Dermis microvascular lymphatic vessel endothelial cell (primary cell): ENCODE measurements at places on chromosomes 4 and X. TPM values are rescaled to one million over a fixed set of nuclear protein-coding genes. Genes with fewer than 3 reads are reported as not detected.

Gene GPC4
- 0.13 TPM in 2 replicates for total RNA-seq

Gene COL4A6
- 0.89 and 2.2 TPM in 2 replicates for total RNA-seq

Gene SPANXB1
- not detected in 2 replicates for total RNA-seq

Gene KDR
- 174 and 278 TPM in 2 replicates for total RNA-seq

Gene SAGE1
- not detected in 2 replicates for total RNA-seq

Gene ZIC3
- total RNA-seq, result not detected in 2 replicates

Gene F11
- not detected in 2 replicates for total RNA-seq

Gene ENAM
- total RNA-seq, result not detected in 2 replicates

Gene CD40LG
- not detected in 2 replicates for total RNA-seq

Gene PAK3
- total RNA-seq, result 1.2 and 1.3 TPM in 2 replicates

Gene MED28
- total RNA-seq, result 15.8 and 27.3 TPM in 2 replicates

- DNase-seq, result no peak
Observed at GRCh38 chr4:13162886-13163285, 321.3 kb downstream of the RAB28 start.

- DNase-seq, result no peak
Observed at GRCh38 chr4:866068-866760, 40.3 kb upstream of the CPLX1 start.

- DNase-seq, result no peak
Observed at GRCh38 chrX:68830419-68831404, 1.9 kb downstream of the EFNB1 start.

DNA sequence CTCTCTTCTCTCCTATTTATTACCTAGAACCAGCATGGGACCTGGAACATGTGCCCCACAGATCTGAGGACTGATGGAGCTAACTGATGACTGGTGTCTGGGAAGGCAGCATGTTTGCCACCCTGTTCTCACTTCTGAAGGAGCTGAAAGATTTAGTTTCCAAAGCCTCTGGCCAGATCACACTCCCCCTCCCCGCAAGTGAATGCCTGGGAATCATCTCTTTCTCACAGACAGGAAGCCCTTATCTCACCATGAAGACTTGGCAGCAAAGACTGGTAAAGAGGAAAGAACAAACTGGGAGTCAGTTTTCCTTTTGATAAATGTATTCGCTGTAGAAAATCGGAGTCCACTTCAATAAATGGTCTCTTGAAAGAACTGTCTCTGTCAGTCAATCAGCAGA lies 21.0 kb upstream of the PCYT1B start:
- DNase-seq, result no peak

- no peak for DNase-seq
Observed at GRCh38 chr4:4730249-4730648, 129.2 kb upstream of the MSX1 start.

GRCh38 chr4:88202443-88202842 lies 44.0 kb upstream of the ABCG2 start:
- no peak for DNase-seq

- DNase-seq, result peak; percentile 97
Observed at GRCh38 chr4:124631760-124632159, 80.8 kb downstream of the ANKRD50 start.

GRCh38 chrX:22365460-22365859 lies 92.7 kb downstream of the CBLL2 start:
- DNase-seq, result peak; percentile 86

GRCh38 chr4:124713185-124713592 lies 657 bp upstream of the ANKRD50 start:
- DNase-seq, result peak; percentile 86

- DNase-seq, result no peak
Observed at GRCh38 chr4:137638934-137639333, 106.6 kb upstream of the PCDH18 start.

GRCh38 chr4:67980512-67980911 lies 17.2 kb upstream of the TMPRSS11A start:
- DNase-seq, result no peak

- peak; percentile 74 for DNase-seq
Observed at GRCh38 chrX:15579778-15580747, 20.7 kb downstream of the ACE2 start.

DNA sequence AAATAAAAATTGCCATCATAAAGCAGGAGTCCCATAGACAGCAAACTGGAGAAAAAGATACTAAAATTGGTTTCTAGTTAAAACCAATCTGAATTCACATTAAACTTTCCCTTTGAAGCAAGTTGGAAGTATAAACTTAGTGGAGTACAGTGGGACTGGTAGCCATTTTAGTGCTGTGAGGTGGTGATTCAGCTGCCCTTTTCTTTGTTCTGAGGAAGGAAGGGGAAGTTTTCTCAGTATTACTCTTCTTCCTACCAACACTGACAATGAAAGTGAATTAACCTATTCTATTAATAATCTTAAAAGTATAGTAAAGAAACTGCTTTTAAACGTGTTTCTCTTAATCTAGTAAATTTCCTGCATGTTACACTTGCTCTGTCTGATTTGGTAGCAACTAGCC lies 36.7 kb downstream of the SLC9A6 start:
- peak; percentile 64 for DNase-seq

DNA sequence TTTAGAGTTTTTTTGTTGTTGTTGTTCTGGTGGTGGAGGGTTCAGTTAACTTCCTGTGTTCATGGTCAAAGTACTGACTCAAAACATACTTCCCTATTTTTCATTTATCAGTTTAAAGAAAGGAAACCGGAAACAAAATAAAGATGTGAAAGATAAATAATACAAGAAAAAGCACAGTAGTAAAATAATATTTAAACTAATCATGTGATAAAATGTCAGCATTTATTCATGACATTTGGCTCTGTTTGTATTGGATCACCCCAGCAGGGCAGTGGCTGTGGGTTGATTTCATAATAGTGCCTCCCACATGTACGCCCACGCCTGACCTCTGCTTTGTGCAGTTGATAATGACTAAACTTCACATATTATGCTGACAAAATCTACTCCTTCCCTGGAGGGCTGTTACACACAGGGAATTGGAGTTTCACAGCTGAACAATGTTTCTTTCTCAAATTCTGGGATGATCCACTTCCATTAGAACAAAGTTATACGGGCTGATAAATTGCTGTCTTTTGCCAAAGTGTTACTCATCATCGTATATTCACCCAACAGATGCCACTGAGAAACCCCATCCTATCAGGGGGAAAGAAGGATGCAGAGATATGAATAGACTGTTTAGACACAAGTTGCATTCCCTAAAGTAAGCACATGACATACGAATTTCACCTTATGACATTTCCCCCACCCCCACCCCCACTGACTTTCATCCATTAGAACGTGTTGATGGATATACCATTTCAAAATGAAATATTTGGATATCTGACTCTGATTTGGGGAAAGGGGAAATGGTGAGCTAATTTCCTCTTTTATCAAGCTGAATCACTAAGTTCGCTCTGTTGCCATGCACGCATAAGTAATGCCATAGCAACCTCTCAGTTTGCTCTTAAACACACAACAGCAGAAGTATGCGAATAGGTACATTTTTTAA lies 48.3 kb downstream of the AMELX start:
- peak; percentile 90 for DNase-seq

DNA sequence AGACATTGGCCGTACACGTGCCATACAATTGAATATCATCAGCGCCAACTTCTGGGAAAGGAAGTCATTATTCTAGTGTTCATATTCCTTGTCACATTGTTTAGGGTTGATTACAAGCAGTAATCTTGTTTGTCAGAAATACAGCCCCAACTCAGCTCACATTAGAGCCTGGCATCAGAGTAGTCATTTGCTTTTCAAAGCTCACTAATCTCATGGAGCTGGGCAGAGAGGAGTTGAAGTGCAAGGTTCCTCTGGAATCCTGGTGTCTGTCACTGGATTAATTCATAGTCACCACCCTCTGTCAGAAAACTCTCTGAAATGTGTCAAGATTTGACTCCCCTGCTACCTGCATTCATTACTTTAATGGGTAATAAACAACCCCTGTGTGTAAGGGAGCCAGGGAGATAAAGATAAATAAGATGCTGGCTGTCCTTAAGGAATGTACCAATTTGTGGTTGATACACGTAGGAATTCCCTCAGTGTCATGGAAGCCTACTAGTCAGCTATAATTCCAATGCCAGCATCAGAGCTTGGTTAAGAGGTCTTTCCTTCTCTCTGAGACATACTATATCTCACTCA lies 43.7 kb upstream of the S100G start:
- no peak for DNase-seq

- DNase-seq, result no peak
Observed at GRCh38 chr4:84336964-84337705, 162.0 kb downstream of the NKX6-1 start.

- no peak for DNase-seq
Observed at GRCh38 chr4:183571350-183571941, 66.6 kb downstream of the ING2 start.

DNA sequence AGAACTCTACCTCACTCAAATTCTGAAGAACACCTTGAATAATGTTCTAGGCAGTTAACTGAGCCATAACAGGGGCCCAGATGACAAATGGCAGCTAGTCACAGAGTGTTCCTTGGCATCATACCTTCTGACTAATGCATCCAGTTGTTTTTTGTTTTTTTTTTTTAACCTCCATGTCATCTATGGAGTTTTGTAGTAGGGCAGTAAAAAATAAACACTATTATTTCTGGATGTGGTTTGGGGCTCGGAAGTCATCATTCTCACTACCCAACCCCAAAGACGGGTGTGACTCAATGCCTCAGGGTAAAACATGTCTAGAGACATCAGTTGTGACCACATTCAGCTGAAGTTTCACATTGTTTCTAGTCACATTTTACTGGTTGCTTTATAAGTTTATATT lies 31.2 kb upstream of the MCF2 start:
- no peak for DNase-seq

- DNase-seq, result no peak
Observed at GRCh38 chr4:3508542-3508941, 23.7 kb downstream of the LRPAP1 start.

DNA sequence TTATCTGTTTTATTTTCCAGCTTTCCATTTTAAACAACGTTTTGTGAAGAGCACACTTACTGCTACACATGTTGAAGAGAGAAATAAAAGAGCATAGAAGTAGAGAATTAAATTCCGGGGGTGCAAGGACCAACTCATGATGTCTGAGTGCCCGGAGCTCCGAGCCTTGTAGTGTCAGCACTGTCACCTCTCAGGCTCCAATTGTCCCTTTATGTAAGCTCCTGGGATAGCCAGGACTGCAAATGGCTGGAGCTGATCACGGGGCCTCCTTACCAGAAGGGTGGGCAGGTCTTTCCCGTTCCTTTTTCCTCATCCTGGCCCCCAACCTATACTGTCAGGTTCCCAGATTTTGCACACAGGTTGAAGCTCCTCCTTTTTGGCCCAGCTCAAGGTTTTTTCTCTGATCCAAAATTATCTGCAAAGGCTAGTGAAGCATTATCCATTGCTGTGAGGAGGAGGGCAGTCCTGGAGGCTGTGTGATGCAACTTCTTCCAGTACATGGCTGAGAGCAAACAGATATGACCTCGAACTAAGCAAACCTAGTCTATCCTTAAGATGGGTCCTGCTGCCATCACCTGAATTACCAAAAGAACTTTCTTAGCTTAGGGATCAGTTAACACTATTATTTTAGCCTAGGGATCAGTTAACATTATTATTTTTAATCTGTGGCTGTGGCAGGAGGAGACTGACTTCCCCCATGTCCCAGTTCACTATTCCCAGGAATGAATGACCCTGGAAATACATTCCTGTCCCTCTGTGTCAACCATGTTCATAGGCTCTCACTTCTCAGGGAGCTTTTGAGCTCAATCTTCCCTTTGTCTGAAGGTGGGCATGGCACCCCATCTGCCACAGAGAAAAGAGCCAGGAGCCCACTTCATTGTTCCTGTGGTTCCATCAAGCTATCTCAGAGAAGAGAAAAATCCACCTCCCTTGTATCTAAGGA lies at the start of gene FGG:
FGG (minus strand) TSS at position 185 of the 943 bp plus-strand sequence; CDS start at position 138, 47 bp downstream.
- no peak for DNase-seq

DNA sequence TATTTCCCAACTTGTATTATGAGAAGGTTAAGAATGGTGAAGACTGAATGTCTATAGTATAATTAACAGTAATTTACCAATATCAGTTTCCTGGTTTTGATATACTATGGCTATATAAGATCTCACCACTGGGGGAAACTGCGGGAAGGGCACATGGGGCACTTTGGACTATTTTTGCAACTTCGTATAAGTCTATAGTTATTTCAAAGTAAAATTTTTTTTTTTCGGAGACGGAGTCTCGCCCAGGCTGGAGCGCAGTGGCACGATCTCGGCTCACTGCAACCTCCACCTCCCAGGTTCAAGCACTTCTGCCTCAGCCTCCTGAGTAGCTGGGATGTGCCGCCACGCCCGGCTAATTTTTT lies 46.1 kb downstream of the CXorf58 start:
- no peak for DNase-seq

DNA sequence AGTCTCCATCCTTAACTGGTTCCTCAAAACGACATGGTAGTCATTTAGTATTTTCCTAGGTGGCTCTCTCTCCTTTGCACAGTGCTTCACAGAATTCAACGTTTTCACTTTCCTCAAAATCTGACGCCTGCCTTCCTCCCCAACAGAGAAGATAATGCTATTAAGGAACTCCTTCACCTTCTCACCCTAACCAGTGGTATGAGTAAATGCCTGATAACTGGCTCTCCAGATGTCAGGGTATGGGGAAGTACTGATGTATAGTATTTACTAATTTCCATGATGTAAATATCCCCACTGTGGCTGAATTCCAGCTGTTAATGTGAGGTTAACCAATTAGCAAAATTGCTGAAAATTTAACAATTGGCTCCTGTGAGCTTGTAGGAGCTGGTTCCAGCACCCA lies 28.8 kb upstream of the NSUN7 start:
- DNase-seq, result no peak

GRCh38 chrX:153818571-153819383 lies 11.6 kb downstream of the PDZD4 start:
- no peak for DNase-seq

DNA sequence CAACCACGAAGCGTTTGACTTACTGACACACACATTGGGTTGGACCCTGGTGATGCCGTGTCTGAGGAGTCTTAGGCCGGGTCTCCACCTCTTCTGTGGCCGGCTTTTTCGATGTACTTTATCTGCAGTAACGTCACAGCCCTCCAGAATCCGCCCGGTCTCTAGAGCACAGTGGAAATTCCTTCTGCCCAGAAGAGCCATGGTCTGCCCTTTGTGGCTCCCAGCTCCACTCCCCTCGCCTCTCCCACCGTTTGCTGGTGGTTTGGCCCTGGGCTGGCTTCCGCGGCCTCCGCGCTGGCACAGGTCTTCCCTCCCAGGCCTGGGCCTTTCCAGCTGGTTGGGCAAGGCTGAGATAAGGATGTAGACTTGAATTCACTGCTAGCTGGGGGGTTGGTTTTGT lies 4.3 kb downstream of the MAEA start:
- DNase-seq, result no peak

DNA sequence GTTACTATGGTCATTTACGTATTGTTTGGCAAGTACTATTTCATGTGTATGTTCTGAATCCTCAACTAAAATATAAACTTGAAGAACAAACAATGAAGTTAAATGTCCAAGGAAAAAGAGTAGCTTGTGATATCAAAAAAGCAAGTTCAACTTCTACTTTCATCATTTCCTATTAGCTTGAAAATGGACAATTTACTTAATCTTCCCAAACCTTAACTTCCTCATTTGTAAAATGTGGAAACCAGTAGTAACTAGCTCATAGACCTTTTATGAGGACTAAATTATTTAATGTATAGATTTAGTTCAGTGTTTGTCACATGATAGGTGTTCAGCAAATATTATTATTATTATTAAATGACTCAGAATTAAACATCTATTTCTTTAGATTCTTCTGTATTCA lies 276.8 kb upstream of the TET2 start:
- no peak for DNase-seq

- DNase-seq, result no peak
Observed at GRCh38 chr4:73208376-73208775, 50.2 kb downstream of the ANKRD17 start.

- DNase-seq, result peak; percentile 66
Observed at GRCh38 chr4:164203476-164203875, 550.5 kb upstream of the SMIM31 start.

GRCh38 chr4:40811956-40812355 lies 62.2 kb downstream of the NSUN7 start:
- DNase-seq, result no peak
